ENCODE measurements at places on chromosomes 3 and 15.
A peak's percentile ranks its signal among the peaks of the same experiment; 100 is the strongest.

- no peak for DNase-seq
These were observed 40.4 kb upstream of the CHRNB4 start for GRCh38 chr15:78681281-78682003.

GRCh38 chr3:194103983-194104751, 31.8 kb upstream of the HES1 start:
- no peak for DNase-seq

DNA sequence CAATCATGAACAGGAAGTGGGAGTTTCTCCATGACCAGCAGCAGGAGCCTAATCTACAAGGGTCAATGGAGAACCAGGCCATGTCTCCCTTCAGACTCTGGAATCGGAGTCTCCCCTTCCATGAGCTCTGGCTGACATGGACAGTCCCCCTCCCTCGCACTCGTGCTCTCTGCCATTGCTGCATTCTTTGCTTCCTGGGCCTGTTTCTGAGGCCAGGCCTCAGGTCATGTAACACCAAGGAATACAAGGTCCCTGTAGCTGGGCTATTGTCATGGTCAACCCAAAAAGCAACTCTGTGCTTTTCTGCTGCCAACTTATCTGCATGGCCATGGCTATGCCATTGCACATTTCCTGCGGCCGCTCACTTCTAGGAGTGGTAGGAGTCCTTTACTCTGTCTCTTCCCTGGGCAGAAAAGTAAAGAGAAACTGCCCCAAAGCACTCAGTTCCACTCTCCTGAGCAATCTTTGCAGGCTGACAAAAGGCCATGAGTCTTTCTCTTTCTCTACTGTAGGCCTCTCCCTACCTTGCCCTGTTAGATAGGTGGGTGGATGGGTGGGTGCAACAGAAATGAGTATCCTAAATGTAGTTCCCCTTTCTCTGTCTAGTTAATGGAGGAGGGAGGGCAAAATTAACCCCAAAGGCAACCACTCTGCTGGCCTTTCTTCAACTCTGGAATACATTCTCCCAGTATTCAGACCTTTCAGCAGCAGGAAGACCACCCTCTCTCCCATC, 40.8 kb upstream of the PROK2 start:
- no peak for DNase-seq

DNA sequence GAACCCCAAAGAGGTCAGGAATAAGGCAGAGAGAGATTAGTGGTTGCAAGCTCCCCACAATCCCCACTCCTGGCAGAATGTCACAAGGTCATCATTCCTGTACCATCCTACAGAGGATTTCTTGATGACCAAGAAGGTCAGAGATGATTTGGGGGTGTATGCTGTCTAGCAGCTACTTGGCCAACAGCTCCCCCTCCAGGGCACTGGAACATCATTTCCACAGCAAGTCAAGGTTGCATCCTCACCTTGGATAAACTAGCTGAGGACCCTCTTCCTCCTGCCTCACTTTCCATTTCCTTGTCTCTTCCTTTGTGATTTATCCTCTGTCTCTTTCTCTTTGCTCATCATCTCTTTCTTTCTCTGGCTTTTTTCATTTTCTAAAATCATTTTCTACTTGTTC, 106.3 kb downstream of the PROS1 start:
- no peak for DNase-seq

GRCh38 chr3:186519021-186519658, 25.0 kb downstream of the CRYGS start:
- peak; percentile 72 for DNase-seq
